ENCODE measurements at places on chromosomes 12 and 14. TPM values are rescaled to one million over a fixed set of nuclear protein-coding genes. Genes with fewer than 3 reads are reported as not detected.

Gene CABP1
- not detected for total RNA-seq

Gene GPR132
- total RNA-seq, result 1.1 TPM

Gene GLS2
- not detected for total RNA-seq

Gene TSPAN19
- total RNA-seq, result not detected

Gene NTF3
- not detected for total RNA-seq

Gene PZP
- not detected for total RNA-seq

Gene CACNA1C
- total RNA-seq, result not detected

Gene LRRC10
- not detected for total RNA-seq

Gene GTF2H3
- 49.6 TPM for total RNA-seq

DNA sequence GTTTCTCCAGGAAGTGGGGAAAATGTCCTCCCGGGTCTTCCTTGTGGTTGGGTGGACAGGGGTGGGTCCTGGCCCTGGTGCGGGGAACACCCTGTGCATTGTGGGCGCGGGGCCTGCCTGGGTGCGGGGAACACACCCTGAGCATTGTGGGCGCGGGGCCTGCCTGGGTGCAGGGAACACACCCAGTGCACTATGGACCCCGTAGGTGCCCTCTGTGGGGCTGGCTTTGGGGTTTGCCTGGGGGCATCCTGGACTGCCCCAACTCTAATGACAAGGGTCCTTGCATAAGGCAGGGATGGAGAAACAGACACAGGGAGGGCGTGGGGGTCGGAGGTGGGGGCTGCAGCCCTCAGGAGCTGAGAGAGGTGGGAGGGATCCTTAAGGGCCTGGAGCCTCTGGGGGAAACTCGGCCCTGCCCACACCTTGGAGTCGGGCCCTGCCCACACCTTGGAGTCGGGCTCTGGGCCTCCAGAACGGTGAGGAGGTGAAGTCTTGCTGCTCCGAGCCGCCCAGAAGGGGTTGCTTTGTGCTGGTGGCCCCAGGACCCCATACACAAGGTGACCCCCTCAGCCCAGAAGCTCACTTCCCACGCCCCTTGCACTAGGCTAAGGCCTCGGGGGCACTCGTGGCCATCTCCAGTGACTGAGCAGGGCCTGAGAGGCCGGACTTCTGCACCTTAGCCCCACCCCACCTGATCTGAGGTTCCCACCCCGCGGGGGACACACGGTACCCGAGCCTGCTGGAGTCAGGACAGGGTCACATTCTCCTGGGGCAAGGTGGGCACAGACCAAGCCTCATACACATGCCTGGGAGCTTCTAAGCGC, 69.3 kb downstream of the GALNT9 start:
- no peak overlapping the region for H3K4me3 ChIP-seq
- no peaks in the 10 kb centered on the region for H3K36me3 ChIP-seq
- no peak for DNase-seq
- H3K4me1 ChIP-seq, result no peaks in the 10 kb centered on the region
- H3K27ac ChIP-seq, result no peak overlapping the region
- peaks cover 45% of the 10 kb centered on the region for H3K27me3 ChIP-seq

- H3K27me3 ChIP-seq, result no peaks in the 10 kb centered on the region
- H3K4me1 ChIP-seq, result no peaks in the 10 kb centered on the region
- no peak overlapping the region for H3K27ac ChIP-seq
- no peak for DNase-seq
- no peak overlapping the region for H3K4me3 ChIP-seq
Measured at GRCh38 chr14:30855345-30856037, 18.9 kb upstream of the COCH start.

DNA sequence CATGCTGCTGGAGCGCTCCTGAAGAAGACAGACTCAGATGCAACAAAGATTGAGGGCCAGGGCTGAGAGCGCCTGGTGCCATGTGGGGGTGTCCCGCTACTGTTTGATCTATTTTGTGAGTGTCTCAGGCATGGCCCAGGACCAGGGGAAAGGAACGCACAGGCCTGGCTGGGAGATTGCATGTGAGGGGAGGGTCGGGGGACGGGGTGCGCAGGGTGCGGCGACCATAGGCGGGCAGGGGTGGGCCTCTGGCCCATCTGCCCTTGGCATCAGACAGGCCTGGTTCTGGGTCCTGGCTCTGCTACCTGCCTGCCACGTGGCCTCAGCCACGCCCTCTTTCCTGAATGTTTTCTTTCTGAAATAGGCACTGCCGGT, 47.5 kb downstream of the BEGAIN start:
- no peak overlapping the region for H3K4me3 ChIP-seq
- no peaks in the 10 kb centered on the region for H3K27me3 ChIP-seq

DNA sequence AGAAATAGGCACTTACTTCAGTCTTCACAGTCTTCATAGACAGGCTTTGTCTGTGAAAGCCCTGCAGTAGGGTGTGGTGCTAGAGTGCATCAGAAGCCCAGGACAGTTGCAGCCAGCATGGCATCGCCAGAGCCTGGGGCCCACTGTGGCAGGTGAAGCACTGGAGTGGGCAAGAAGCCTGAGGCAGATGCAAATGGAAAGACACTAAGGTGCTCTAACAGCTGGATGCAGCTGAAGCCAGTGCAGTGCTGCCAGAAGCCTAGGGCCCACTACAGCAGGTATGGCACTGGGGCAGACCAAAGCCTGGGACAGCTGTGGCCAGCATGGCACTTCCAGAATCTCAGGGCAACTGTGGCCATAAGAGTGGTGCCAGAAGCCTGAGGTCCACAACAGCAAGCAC, 358.6 kb downstream of the SYT1 start:
- H3K27ac ChIP-seq, result no peak overlapping the region
- H3K27me3 ChIP-seq, result no peaks in the 10 kb centered on the region
- H3K36me3 ChIP-seq, result no peaks in the 10 kb centered on the region
- no peaks in the 10 kb centered on the region for H3K4me1 ChIP-seq
- no peak for DNase-seq
- H3K4me3 ChIP-seq, result no peak overlapping the region

- peak overlapping the region; percentile 4 for H3K27ac ChIP-seq
- H3K36me3 ChIP-seq, result no peaks in the 10 kb centered on the region
- H3K4me3 ChIP-seq, result no peak overlapping the region
Measured at GRCh38 chr12:111056618-111057521, 136.5 kb upstream of the MYL2 start.

DNA sequence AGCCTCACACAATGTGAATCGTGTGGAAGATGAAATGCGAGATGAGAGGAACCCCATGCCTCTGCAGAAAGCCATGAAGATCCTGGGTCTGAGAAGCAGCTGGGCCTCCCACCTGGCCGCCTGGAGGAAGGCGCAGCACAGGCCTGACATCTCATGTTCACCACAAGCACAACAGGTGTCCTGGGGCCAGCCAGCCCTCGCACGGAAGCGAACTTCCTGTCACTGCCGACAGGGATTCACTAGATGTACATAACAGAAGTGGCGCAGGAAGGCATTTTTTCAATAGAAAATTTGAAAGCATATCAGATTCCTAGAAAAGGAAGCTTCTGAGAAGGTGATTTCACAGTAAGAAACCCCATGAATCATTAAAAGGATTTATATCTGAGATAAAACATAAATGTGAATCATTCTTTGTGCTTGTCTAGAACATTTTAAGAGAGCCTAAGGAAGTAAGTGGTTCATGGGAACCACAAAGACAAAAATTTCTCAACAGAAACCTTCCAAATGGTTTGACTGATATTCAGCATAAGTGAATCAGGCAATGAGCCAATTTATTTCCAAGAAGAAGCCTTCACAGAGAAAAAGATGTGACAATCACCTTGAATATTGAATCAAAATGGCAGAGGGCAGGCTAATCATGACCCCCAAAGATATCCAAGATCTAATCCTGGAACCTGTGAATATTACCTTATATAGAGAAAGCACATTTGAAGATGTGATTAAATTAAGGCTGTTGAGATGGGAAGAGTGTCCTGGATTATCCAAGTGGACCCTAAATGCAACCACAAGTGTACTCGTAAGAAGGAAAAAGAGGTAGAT, 311.9 kb downstream of the DUSP6 start:
- H3K27me3 ChIP-seq, result no peaks in the 10 kb centered on the region
- DNase-seq, result no peak
- no peak overlapping the region for H3K27ac ChIP-seq
- no peak overlapping the region for H3K4me3 ChIP-seq
- H3K4me1 ChIP-seq, result no peaks in the 10 kb centered on the region
- no peaks in the 10 kb centered on the region for H3K36me3 ChIP-seq

DNA sequence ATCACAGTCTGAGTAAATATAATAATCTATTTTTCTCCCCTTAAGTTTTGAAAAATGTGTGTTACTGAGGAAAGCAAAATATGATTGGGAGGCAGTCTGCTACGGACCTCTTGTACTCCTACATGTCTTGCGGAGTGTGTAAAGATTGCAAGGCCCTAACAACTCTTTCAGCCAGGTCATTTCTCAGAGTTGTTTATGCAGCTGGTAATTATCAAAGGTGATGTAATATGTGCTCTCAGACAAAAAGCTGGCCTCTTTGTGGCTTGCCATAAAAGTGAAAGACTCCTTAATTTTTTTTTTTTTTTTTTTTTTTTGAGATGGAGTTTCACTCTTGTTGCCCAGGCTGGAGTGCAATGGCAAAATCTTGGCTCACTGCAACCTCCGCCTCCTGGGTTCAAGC, 40.5 kb upstream of the MON2 start:
- H3K4me1 ChIP-seq, result no peaks in the 10 kb centered on the region
- no peak overlapping the region for H3K4me3 ChIP-seq

GRCh38 chr12:130398100-130398848, 60.6 kb downstream of the PIWIL1 start:
- H3K36me3 ChIP-seq, result no peaks in the 10 kb centered on the region
- DNase-seq, result no peak
- no peak overlapping the region for H3K4me3 ChIP-seq
- no peak overlapping the region for H3K27ac ChIP-seq

DNA sequence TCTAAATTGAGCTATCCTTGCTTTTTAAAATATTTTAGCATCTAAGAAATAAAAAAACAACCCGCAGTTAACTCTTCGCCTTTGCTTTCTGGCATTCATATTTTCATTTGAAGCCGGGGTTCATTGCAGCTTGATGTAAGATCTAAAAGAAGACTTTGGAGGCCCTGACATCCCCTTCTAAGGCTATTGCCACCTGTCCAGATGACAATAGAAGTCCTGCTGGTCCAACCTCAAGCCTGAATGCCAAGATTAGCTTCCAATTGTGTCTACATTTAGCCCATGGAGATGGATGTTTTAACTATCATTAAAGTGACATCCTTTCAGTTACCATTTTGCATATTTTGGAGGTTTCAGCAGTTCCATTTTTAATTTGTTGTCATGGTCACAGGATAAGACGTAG, 51.6 kb upstream of the ATP2A2 start:
- H3K4me3 ChIP-seq, result no peak overlapping the region
- no peaks in the 10 kb centered on the region for H3K36me3 ChIP-seq
- no peaks in the 10 kb centered on the region for H3K4me1 ChIP-seq
- no peaks in the 10 kb centered on the region for H3K27me3 ChIP-seq

- no peak for DNase-seq
- H3K4me1 ChIP-seq, result no peaks in the 10 kb centered on the region
- H3K27me3 ChIP-seq, result peaks cover 74% of the 10 kb centered on the region
- no peak overlapping the region for H3K27ac ChIP-seq
- H3K36me3 ChIP-seq, result no peaks in the 10 kb centered on the region
Measured at GRCh38 chr12:1842183-1842904, 22.0 kb downstream of the LRTM2 start.

GRCh38 chr14:105839425-105840265, 313.3 kb downstream of the TMEM121 start:
- no peaks in the 10 kb centered on the region for H3K4me1 ChIP-seq
- H3K27me3 ChIP-seq, result no peaks in the 10 kb centered on the region
- H3K36me3 ChIP-seq, result no peaks in the 10 kb centered on the region
- no peak for DNase-seq
- H3K27ac ChIP-seq, result no peak overlapping the region

- no peak for DNase-seq
- H3K4me3 ChIP-seq, result no peak overlapping the region
- H3K4me1 ChIP-seq, result peaks cover 8% of the 10 kb centered on the region
Measured at GRCh38 chr14:33904609-33905008, 46.3 kb downstream of the EGLN3 start.

GRCh38 chr14:102927878-102928411, 5.5 kb downstream of the AMN start:
- H3K4me1 ChIP-seq, result no peaks in the 10 kb centered on the region
- no peak for DNase-seq
- no peaks in the 10 kb centered on the region for H3K27me3 ChIP-seq
- no peak overlapping the region for H3K27ac ChIP-seq
- no peak overlapping the region for H3K4me3 ChIP-seq

DNA sequence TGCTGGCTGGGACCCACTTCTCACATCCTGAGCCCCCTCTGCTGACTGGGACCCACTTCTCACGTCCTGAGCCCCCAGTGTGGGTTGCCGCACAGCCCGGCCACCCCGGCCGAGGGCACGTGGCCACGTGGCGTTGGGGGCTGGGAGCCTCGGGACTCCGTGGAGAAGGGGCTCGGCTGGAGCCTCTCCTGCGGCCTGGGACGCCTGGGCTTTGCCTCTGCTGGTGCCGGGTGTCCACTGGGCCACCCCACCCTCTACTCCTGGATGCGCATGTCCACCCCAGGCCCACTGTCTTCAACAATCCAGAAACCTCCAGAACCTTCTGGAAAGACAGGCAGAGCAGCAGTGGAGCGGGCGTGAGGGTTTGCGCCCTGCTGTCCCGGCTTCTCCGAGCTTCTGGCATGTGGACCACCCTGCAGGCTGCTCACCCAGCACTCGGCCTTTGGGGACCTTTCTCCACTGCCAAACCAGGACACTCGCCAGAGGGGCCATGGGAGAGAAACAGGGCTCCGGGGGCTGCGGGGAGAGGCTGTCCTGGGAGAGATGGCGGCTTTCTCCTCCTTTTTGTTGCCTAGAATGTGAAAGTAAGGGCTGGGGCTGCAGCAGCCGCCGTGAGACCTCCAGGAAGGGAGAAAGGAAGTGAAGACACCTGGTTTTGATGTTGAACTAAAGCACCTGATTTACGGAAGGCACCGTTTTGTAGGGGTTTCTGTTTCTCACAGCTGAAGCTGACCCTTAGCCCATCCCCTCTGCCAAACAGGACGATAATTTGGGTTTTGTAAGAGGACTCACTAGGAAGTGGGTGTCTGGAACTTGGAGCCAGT, 30.0 kb downstream of the NOC4L start:
- no peak overlapping the region for H3K27ac ChIP-seq
- DNase-seq, result no peak
- peaks cover 64% of the 10 kb centered on the region for H3K27me3 ChIP-seq
- H3K4me1 ChIP-seq, result peaks cover 63% of the 10 kb centered on the region
- H3K36me3 ChIP-seq, result no peaks in the 10 kb centered on the region

- no peaks in the 10 kb centered on the region for H3K4me1 ChIP-seq
- H3K4me3 ChIP-seq, result no peak overlapping the region
- H3K36me3 ChIP-seq, result no peaks in the 10 kb centered on the region
- H3K27ac ChIP-seq, result no peak overlapping the region
- no peak for DNase-seq
- H3K27me3 ChIP-seq, result no peaks in the 10 kb centered on the region
Measured at GRCh38 chr14:86430853-86431252, 900.9 kb downstream of the FLRT2 start.

GRCh38 chr12:105384916-105385535, 54.5 kb downstream of the C12orf75 start:
- H3K36me3 ChIP-seq, result no peaks in the 10 kb centered on the region
- no peak overlapping the region for H3K4me3 ChIP-seq
- peaks cover 24% of the 10 kb centered on the region for H3K27me3 ChIP-seq
- no peak for DNase-seq
- H3K27ac ChIP-seq, result no peak overlapping the region

GRCh38 chr12:71268598-71269280, 110.9 kb upstream of the TSPAN8 start:
- H3K36me3 ChIP-seq, result no peaks in the 10 kb centered on the region
- no peaks in the 10 kb centered on the region for H3K27me3 ChIP-seq
- no peak overlapping the region for H3K4me3 ChIP-seq
- peak overlapping the region; percentile 35 for H3K27ac ChIP-seq
- DNase-seq, result no peak

Data from K562 (cell line).